ENCODE measurements at places on chromosomes 4 and X.

DNA sequence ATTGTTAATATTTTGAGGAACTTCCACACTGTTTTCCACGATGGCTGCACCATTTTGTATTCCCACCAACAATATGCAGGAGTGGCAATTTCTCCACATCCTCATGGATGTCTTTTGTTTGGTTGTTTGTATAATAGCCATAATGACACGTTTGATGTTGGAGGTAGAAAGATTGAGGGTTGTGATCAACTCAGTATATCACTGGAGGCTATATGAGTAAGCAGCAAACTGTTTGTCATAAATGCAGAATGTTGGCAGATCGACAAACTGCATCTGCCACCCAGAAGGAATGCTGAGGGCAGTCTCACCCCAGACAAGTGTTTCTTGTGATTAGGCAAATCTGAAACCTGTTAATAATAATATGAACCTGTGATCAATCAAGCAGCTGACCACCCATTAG lies 243.9 kb upstream of the WDFY3 start:
- DNase-seq = no peak

DNA sequence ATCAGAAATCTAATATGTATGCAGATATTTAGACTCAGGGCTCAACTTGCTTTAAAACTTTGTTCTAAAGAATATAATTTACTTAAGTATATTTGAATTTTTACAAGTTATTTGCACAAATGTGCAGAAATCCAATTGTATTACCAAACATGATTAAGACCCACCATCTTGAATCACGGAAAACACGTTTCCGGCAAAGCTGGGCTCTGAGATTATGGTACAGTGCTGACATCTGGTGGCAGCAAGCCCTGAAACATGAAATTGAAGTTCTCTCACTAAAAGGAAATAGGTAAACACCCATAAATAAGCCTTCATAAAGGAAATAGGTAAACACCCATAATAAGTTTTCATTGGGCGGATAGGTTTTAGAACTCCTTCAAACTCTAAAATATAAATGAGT lies 98.3 kb upstream of the MAOA start:
- DNase-seq = peak; percentile 39

DNA sequence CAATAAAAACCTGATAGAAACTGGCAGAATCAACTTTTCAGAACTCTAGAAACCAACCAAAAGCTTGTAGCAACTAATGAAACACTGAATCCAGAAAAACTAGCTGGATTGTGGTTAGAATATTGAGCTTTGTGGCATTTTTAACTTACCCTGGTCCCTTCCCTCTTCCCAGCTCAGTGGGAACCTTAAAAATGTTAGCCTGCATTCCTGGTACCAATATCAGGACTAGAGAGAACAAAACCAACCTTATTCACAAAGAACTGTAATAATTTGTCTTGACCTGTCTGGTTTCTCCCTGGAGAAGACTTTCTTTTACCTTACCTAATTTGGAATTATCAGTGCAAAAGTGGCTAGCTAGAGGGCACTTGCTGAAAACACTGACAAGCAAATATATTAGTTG lies 21.2 kb downstream of the SH3D19 start:
- DNase-seq = no peak

- DNase-seq = no peak
Measured at GRCh38 chrX:12206413-12206812, 68.1 kb downstream of the FRMPD4 start.

DNA sequence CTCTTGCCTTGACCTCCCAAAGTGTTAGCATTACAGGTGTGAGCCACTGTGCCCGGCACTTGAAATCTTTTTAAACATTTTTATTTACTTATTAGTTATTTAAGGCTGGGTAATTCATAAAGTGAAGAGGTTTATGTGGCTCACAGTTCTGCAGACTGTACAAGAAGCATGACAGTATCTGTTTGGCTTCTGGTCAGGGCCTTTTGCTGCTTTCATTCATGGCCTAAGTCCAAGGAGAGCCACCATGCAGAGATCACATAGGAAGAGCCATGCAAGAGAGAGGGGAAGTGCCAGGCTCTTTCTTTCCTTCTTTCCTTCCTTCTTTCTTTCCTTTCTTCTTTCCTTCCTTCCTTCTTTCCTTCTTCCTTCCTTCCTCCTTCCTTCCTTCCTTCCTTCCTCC lies 10.2 kb upstream of the GPKOW start:
- DNase-seq = no peak

DNA sequence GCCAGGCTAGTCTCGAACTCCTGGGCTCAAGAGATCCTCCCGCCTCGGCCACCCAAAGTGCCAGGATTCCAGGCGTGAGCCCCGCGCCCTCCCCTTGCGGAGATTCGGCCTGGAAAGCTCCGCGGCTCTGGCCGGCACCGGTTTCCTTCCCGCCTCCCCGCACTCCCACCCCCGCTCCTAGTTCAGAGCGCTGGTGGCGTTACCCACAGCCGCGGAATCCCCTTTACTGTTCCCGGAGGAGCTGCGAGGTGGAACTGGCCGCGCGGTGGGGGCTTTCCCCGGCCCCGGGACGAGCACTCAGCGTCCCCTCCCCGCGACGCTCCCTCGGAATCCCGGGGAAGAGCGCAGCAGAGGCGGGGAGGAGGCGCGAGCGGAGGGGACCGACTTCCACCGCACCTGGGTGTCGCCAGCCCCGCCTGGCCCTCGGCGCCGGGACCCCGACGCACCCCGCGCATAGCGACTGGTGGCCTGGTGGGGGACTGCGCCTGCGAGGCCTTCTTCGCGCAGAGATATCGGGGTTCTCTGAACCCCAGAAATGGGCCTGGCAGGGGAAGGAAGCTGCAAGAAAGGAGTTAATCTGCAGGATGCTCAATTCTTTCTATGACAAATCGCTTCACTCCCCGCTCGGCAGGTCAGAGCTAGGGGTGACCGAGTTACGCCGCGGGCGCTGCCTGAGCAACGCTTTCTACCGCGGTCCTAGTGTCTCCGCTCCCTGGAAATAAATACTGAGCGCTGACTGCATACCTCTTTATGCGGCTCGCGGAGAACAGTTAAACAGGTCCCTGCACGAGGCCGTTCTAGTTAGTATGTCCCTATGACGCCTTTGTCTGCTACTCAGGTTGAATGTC lies 14.6 kb upstream of the SLC25A4 start:
- DNase-seq = peak; percentile 25

DNA sequence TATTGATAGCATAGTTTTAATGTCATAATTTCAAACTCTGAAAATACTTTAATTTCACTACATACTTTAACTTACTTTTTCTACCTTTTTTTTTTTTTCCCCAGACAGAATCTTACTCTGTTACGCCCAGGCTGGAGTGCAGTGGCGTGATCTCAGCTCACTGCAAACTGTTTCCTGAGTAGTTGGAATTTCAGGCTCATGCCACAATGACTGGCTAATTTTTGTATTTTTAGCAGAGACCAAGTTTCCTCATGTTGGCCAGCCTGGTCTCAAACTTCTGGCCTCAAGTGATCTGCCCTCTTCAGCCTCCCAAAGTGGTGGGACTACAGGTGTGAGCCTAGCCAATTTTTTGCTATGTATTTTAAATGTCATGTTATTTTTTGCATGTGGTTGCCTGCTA lies 741.6 kb downstream of the TRAM1L1 start:
- no peak for DNase-seq

- DNase-seq = no peak
Measured at GRCh38 chrX:64205441-64205734, at the start of gene AMER1. AMER1 (minus strand) TSS chrX:64205708; CDS start chrX:64193286, 12,422 bp downstream.

DNA sequence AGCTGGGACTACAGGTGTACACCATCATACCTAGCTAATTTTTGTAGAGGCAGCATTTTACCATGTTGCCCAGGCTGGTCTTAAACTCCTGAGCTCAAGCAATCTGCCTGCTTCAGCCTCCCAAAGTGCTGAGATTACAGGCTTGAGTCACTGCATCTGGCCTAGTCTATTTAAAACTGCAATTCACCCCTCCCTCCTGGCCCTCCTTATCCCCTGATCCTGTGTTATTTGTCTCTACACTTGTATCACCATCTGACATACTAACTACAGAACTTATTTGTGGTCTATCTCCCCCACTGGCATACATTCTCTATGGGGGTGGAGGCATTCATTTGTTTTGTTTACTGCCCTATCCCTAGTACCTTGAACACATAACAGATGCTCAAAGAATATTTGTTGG lies 23.7 kb downstream of the CC2D2A start:
- no peak for DNase-seq

GRCh38 chr4:41290479-41290878 lies 33.8 kb downstream of the UCHL1 start:
- no peak for DNase-seq

DNA sequence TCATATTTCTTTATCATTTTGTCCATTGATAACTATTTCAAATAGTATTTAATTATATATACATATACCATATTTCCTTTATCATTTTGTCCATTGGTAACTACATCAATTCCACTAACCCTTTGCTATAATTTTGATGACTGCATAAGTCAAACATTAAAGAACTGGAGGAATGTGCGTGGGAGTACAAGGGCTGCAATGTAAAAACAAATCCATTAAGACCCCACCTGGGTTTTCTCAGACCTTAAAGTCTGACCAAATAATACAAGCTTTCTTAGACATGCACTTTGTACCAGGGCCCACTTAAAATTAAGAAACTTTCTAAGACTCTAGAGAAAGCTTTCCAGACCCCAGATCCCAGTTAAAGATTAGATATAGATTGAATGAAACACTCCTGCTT lies 1622.4 kb upstream of the PCDH10 start:
- no peak for DNase-seq

- DNase-seq = no peak
Measured at GRCh38 chr4:145019346-145019745, 78.7 kb downstream of the ANAPC10 start.

GRCh38 chr4:182913036-182913435 lies 4.2 kb downstream of the DCTD start:
- DNase-seq = no peak

DNA sequence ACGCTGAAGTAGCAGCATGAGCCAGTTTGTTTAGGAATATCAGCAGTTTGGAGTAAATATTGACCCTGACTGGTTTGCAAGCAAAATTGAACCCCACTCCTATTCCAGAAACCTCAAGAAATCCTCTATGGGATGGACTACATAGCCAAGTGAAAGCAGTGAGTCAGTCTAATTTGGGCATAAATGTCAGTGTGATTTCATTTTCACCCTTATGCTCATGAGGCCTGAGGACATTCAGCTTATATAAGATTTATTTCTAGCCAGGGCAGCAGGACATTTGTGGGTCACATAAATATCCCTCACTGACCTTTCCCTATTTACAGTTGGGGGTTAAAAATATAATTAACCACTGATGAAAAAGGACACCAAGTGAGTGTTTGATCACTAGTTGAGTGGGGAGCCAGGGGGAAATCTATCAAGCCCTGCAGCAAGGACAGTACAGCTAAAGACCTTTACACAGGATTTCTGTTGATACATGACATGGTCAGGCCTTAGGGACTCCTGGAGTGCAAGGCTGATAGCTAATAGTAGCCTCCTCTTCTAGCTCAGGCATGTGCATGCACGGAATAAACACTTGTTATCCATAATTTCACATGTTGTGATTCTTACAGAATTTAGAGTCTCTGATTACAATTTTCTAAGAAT lies 996.9 kb upstream of the GRIA3 start:
- DNase-seq = no peak

DNA sequence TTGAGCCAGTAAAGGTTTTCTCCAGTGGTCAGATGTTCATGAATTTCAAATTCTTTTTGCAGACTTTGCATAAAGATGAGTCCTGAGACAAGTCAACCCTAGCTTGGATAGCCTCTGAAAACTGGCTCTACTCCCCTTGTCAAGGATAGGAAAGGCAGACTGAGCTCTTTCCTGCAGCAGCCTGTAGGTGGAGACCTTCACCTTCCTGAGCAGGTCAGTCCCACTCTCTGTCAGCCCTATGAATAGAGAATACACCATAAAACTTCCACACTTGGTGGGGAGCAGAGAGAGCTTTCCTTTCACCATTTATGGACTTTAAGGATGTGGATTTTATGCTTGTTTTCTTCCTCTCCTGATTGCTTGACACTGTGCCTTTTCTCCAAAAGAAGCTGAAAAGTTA lies 41.9 kb downstream of the PCDH19 start:
- DNase-seq = no peak

GRCh38 chr4:56786955-56787354 lies 34.5 kb downstream of the SPINK2 start:
- no peak for DNase-seq

- peak; percentile 63 for DNase-seq
Measured at GRCh38 chr4:10743357-10743756, 58.8 kb upstream of the CLNK start.

DNA sequence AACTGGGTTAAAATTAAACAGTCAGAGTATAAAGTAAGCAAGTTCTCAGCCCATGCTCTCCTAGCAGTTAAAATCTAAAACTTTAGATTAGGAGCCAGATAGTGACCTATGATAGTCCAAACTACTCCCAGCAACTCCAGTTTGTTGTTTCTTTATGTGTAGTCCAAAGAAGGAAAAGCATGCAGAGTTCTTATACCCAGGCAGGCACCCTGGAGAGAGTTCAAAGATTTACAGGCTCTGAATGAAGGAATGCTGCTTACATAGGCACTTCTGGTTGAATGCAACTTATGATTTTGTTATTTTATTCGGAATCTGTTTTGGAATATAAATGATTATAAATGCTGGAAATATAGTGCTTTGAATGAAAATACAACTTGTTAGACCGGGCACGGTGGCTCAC lies 67.2 kb downstream of the GPAT3 start:
- no peak for DNase-seq

GRCh38 chr4:82776925-82777542 lies 21.6 kb downstream of the SCD5 start:
- no peak for DNase-seq

GRCh38 chrX:84248226-84248625 lies 60.2 kb upstream of the RPS6KA6 start:
- DNase-seq = no peak

- DNase-seq = no peak
Measured at GRCh38 chrX:3664921-3665320, 48.5 kb downstream of the PRKX start.

GRCh38 chr4:137660211-137660610 lies 127.9 kb upstream of the PCDH18 start:
- no peak for DNase-seq

DNA sequence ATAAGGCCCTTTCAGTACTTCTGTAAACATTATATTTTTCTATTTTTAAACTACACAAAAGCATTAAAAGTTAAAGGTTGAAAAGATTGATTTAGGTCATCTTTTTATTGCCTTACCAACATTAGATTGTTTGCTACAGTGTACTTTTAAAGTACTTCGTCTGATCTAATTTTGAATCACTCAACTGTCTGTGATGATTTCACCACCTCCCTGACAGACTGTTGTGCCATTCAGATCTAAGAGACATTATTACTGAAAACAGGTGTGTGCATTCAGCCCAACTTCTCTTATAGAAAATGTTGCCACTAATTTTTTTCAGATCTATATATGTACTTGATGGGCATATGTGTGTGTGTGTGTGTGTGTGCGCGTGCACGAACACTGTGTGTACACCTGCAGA lies 39.3 kb downstream of the GASK1B start:
- DNase-seq = no peak

DNA sequence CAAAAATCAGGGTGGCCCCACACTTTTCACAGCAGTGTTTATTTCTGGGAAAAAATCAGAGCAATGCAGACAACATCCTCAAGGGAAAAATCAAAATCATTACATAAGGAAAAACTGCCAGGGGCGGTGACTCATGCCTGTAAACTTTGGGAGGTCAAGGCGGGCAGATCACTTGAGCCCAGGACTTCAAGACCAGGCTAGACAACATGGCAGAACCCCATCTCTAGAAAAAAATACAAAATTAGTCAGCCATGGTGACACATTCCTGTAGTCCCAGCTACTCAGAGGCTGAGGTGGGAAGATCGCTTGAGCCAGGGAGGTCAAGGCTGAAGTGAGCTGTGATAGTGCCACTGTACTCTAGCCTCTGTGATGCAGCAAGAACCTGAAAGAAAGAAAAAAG lies 102.8 kb downstream of the NAF1 start:
- DNase-seq = no peak

Data from naive B cell (primary cell).